ENCODE measurements at places on chromosomes 16 and 17.

- DNase-seq: no peak
Measured at GRCh38 chr17:50861334-50861676, 4.8 kb downstream of the TOB1 start.

DNA sequence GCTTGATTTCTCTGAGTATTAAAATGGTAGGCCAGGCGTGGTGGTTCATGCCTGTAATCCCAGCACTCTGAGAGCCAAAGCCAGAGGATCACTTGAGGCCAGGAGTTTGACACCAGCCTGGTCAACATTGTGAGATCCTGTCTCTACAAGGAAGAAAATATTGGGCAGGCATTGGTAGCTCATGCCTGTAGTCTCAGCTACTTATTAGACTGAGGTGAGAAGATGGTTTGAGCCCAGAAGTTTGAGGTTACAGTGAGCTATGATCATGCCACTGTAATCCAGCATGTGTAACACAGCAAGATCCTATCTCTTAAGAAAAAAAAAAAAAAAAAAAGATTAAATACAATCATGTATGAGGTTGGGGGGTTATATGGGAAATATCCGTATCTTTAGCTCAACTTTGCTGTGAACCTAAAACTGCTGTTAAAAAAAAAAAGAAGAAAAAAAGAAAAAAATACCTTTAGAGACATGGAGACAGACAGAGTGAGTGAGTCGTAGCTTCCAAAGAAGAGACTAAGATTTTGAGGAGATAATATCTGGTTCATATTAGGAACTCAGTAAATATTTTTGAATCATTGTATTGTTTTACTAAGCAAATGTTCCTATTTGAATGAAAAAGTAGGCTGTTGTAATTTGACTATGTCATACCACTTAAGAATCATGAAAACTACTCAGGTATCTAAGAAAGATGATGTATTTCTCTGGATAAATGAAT is 325.7 kb upstream of the TBX2 start:
- no peak for DNase-seq

- DNase-seq: no peak
Measured at GRCh38 chr16:77324729-77325128, 110.1 kb downstream of the ADAMTS18 start.

- peak; percentile 67 for DNase-seq
Measured at GRCh38 chr17:76458580-76459490, 5.9 kb upstream of the UBE2O start.

DNA sequence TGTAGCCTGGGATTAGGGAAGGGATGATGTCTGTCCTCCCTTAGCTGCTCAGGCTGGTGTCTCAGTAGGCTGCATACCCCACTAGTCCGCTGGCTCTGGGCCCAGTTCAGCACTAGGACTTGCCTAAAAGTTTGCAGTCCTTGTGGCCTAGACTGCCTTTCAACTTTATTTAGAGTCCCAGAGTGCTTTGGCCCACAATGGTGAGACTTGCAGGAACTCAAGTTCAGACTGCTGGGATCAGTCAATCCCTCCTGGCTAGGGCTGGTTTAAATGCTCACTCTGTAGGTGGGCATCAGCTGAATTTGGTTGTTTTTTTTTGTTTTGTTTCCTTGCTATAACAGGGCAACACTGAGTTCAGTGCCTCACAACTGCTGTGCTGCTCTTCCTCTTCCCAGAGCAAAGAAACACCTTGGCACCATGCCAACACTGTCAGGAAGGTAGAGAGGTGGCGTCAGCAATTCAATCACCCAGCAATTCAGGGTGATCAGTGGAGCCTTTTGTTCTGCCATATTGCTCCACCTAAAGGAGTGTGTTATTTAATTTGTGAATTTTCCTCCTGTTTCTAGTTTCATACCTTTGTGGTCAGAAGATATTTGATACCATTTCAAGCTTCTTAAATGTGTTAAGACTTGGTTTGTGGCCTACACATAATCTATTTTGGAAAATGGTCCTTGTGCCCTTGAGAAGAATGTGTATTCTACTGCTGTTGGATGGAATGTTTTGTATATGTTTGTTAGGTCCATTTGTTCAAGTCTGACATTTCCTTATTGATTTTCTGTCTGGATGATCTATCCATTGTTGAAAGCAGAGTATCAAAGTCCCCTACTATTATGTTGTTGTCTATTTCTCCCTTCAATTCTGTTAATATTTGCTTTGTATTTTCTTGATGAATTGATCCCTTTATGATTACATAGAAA is 284.0 kb upstream of the PMFBP1 start:
- no peak for DNase-seq

DNA sequence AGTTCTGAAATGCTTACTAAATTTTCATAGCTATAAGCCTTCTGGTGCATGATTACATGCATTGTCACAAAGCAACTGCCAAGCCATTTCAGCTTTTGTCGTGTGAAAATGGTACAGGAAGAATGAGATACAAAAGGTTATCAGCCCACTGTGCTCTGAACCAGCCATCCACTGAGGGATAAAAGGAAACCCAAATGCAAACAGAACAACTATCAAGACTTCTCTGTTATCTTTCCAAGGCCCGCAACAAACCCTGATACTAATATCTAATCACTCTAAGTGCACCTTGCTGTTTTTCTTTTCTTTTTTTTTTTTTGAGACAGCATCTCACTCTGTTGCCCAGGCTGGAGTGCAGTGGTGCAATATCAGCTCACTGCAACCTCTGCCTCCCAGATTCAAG is 109.0 kb downstream of the FTO start:
- DNase-seq: no peak

DNA sequence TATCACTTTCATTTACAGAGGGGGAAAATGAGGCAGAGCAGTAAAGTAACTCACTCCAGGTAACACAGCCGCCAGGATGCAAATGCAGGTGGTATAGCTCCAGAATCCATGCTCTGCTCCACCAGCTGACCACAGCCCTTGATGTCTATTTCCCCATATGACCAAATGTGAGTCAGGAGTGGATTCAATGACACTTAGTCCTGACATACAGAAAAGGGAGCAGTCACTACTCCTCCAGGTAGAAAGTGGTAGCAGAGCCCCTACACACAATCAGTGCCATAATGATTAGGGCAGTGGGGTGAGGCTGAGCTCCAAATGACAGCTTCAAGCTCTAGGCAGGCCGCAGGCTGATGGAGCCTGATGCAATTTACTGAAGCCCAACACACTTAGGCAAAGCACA is 43.3 kb upstream of the GFOD2 start:
- DNase-seq: no peak

GRCh38 chr16:46807336-46807735 is 23.6 kb downstream of the C16orf87 start:
- DNase-seq: no peak

DNA sequence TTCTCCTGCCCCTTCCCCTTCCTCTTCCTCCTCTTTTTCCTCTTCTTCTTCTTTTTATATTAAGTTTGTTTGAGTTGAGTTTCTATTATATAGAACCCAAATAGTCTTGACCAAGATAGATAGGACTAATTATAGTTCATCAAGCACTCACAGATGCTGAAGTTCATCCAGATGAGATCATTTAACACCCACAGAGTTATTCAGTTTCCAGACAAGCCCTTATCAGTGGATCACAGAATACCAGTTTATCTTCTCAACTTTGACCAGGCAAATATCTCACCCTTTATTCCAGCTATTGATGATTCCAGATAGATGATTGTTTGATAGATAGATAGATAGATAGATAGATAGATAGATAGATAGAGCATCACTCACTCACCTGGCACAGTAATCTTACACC is 87.5 kb downstream of the AXIN2 start:
- DNase-seq: no peak

Measured in cardiac fibroblast (primary cell).